ENCODE measurements at places on chromosomes 1 and 21. TPM values are rescaled to one million over a fixed set of nuclear protein-coding genes. Genes with fewer than 3 reads are reported as not detected.

GRCh38 chr1:117045644-117046043 is 14.5 kb upstream of the TTF2 start:
- H3K4me1 ChIP-seq: no peaks in the 10 kb centered on the region
- no peak overlapping the region for H3K27ac ChIP-seq
- H3K4me3 ChIP-seq: no peak overlapping the region
- H3K27me3 ChIP-seq: peaks cover 3% of the 10 kb centered on the region

DNA sequence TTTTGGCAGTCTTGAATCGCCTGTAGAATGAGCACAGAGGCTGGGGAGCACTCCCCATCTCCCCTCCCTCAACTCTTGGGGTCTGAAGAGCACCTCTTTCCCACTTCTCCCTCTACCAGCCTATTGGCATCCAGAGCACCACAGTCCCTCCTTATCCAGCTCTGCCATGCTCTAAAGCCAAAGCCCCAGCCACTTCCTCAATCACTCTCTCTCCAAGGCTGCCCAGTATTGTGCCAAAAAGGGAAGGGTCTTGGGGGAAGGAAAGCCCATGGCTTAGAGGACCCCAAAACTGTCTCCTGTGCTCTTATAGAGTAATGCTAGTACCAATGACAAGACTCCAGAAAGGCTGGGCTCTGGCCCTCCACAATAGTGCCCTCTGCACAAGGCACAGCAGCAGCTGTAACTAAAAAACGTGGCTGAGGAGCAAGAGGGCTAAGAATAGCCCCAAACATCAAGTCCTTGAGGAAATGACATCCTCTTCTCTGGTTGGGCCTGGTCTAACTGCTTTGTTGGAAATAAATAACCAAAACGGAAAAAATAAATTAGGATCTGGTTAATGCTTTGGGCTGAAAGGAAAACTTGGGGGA is 28.4 kb downstream of the SLC27A3 start:
- no peaks in the 10 kb centered on the region for H3K27me3 ChIP-seq
- peaks cover 11% of the 10 kb centered on the region for H3K36me3 ChIP-seq
- peaks cover 10% of the 10 kb centered on the region for H3K4me1 ChIP-seq
- no peak overlapping the region for H3K4me3 ChIP-seq

GRCh38 chr1:62917314-62917713 is 133.4 kb downstream of the ATG4C start:
- no peaks in the 10 kb centered on the region for H3K36me3 ChIP-seq
- no peak overlapping the region for H3K27ac ChIP-seq
- no peak for DNase-seq
- no peaks in the 10 kb centered on the region for H3K4me1 ChIP-seq
- no peak overlapping the region for H3K4me3 ChIP-seq

- H3K27ac ChIP-seq: no peak overlapping the region
- no peaks in the 10 kb centered on the region for H3K4me1 ChIP-seq
- peaks cover 5% of the 10 kb centered on the region for H3K27me3 ChIP-seq
- no peak overlapping the region for H3K4me3 ChIP-seq
- no peak for DNase-seq
These were observed 22.7 kb downstream of the MAB21L3 start for GRCh38 chr1:116133696-116134475.

GRCh38 chr1:200369706-200370105 is 40.1 kb downstream of the ZNF281 start:
- H3K4me3 ChIP-seq: no peak overlapping the region
- no peaks in the 10 kb centered on the region for H3K27me3 ChIP-seq
- H3K36me3 ChIP-seq: peaks cover 4% of the 10 kb centered on the region
- no peak overlapping the region for H3K27ac ChIP-seq
- DNase-seq: no peak

- no peak overlapping the region for H3K27ac ChIP-seq
- no peaks in the 10 kb centered on the region for H3K27me3 ChIP-seq
- DNase-seq: peak; percentile 83
- no peak overlapping the region for H3K4me3 ChIP-seq
- no peaks in the 10 kb centered on the region for H3K36me3 ChIP-seq
- H3K4me1 ChIP-seq: peaks cover 8% of the 10 kb centered on the region
These were observed 45.6 kb downstream of the GLIS1 start for GRCh38 chr1:53693339-53693738.

The DYRK3 gene
- 54.8 TPM for total RNA-seq

DNA sequence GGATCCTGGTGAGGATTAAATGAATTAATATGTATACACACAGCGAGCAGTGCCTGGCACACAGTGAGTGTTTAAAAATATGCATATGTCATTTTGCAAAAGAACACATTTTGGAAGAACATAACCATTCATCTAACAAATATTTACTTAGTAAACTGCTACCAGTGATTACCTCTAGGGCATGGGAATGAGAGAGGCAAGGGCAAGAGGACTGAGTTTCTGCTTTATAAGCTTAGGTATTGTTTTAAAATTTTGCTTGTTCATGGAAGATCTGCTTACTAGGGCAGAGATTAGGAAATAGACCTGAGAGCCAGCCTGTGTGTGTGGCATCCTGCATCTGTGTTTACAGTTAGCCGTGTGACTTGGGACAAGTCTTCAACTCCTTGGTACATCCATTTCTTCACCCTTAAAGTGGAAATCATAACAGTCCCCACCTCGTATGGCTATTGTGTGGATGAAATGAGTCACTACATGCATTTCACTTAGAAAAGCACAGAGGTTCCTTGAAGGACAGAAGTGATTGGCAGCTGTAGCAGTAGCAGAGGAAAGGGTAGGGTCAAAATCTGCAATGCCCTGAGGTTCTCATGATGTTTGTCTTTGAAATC is 198.5 kb upstream of the FMN2 start:
- H3K4me1 ChIP-seq: no peaks in the 10 kb centered on the region
- DNase-seq: no peak
- H3K27ac ChIP-seq: no peak overlapping the region
- no peaks in the 10 kb centered on the region for H3K36me3 ChIP-seq
- H3K4me3 ChIP-seq: no peak overlapping the region
- peaks cover 6% of the 10 kb centered on the region for H3K27me3 ChIP-seq

DNA sequence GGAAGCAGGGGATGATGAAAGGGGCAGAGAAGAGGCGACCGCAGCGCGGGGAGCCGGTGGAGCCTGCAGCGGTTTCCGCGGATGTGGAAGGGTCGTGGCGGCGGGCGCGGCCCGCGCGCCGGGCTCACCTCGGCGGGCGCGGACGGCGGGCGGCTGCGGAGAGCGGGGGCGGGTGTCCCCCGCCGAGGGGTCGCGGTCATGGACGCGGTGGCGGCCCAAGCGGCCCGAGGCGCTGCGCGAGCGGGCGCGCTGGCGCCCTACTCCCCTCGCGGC is 572 bp downstream of the LPGAT1 start:
- H3K27ac ChIP-seq: peak overlapping the region; percentile 29
- peak overlapping the region; percentile 85 for H3K4me3 ChIP-seq
- DNase-seq: no peak
- no peaks in the 10 kb centered on the region for H3K36me3 ChIP-seq
- peaks cover 9% of the 10 kb centered on the region for H3K4me1 ChIP-seq

DNA sequence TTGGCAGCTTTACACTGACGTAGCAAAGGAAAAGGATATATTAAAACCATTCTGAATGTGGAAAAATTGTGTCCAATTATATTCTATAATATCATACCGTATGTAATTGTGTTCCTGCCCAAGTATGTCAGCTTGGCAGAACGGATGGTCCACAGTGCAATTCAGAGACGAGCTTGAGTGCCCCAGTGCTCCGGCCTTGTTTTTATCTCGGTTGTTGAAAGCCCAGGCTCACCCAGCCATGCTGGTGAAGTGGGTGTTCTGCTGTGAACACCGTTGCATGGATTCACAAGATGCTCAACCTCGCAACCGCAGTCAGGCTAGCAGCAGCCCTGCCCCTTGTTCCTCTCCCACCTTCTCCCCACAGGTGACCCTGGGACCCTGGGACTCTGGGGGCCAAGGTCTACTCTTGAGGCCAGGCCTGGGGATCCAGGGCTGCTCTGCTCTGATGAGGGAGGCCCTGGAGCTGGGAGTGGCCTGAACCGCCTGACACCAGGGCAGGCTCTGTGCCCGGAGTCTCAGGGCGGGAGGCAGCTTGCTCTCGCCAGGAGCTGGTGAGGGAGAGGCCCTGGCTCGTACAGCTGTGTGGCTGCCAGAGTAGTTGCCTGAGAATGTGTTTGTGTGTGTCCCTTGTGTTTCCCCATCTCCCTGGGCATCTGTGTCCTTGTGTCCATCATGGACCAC is 11.2 kb downstream of the PTPRF start:
- no peak overlapping the region for H3K27ac ChIP-seq
- no peaks in the 10 kb centered on the region for H3K27me3 ChIP-seq
- no peaks in the 10 kb centered on the region for H3K36me3 ChIP-seq
- DNase-seq: peak; percentile 90

- H3K4me1 ChIP-seq: no peaks in the 10 kb centered on the region
- H3K36me3 ChIP-seq: no peaks in the 10 kb centered on the region
- no peak overlapping the region for H3K4me3 ChIP-seq
- no peaks in the 10 kb centered on the region for H3K27me3 ChIP-seq
- H3K27ac ChIP-seq: no peak overlapping the region
- no peak for DNase-seq
These were observed 574.7 kb upstream of the PLXNA2 start for GRCh38 chr1:208818770-208819445.

DNA sequence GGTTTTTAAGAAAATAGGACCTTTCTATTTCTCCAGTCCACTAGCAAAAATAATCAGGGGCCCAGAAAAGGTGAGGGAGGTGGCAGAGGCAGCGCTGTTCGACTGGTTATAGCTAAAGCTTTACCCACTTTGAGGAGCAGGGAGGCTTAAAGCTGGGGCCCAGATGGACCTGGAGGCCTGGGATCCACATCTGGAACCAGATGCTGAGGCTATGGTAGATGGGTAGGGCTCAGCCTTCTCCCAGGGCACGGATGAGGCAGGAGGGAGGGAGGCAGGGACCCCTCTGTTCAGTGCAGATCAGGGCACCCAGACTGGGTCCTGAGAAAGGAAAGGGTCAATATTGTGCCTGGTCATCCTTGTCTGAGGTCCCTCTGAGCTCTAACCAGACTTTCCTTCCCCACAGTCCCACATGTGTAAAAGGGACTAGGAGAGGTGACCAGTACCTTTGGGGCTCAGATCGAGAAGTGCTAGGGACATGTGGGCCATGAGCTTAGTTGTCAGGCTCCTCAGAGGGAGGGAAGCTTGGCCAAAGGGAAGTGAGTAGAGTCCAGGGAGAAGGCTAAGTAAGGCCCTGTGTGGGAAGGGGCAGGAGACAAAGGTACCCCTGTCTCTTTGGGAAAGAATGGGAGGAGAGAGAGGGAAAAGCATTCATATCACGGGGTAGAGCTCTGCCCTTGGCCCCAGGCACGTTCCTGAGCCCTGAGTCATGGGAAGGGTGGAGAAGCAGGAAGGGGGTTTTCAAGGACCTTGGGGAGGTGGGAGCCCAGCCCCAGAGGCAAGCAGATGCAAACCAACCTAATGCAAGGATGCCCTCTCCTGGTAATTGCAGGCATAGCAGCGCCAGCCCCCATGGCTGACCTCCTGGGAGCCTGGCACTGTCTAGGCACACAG is 15.4 kb downstream of the LMNA start:
- DNase-seq: peak; percentile 98
- H3K4me1 ChIP-seq: peaks cover 53% of the 10 kb centered on the region
- no peaks in the 10 kb centered on the region for H3K27me3 ChIP-seq
- peak overlapping the region; percentile 100 for H3K27ac ChIP-seq
- peaks cover 47% of the 10 kb centered on the region for H3K36me3 ChIP-seq

DNA sequence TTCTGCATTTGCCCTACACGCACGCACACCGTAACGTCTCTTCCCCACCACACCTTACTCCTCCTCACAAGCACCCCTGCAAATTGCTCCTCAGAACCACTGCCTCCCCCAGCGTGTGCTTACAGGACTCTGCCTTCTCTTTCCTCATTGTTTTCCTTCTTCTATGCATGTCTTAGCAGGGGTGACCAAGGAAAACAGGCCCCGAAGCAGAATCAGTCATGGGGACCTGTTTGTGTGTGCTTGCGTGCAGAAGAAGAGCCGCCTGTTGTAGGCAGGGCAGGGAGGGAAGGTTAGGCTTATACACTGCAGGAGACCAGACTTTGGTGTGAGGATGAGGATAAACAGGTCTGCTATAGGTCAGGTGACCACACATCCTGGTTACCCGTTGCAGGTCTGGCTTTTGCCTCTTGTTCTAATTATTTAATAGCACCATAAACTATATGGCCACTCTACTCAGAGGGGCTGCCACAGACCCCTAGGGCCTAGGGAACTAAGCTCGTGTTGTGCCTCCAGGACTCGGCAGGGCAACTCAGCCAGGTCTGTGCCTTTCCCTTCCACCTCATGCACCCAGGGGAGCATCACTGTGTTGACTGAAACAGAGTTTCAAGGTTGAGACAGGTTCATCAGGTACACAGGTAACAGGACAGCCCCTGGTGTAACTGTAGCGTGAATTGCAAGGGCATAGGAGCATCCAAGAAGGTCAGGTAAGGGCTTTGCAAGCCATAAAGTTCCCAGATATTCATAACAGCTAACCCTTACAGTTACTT is 60.8 kb upstream of the EPS8L3 start:
- H3K27me3 ChIP-seq: no peaks in the 10 kb centered on the region
- H3K4me1 ChIP-seq: peaks cover 82% of the 10 kb centered on the region
- DNase-seq: no peak
- peak overlapping the region; percentile 94 for H3K27ac ChIP-seq

GRCh38 chr1:14242870-14243269 is 355.6 kb upstream of the KAZN start:
- DNase-seq: no peak
- H3K4me1 ChIP-seq: no peaks in the 10 kb centered on the region
- H3K4me3 ChIP-seq: no peak overlapping the region
- H3K27ac ChIP-seq: no peak overlapping the region

GRCh38 chr1:41977326-41977725 is 58.6 kb upstream of the HIVEP3 start:
- no peak overlapping the region for H3K4me3 ChIP-seq
- H3K36me3 ChIP-seq: no peaks in the 10 kb centered on the region
- no peak overlapping the region for H3K27ac ChIP-seq

DNA sequence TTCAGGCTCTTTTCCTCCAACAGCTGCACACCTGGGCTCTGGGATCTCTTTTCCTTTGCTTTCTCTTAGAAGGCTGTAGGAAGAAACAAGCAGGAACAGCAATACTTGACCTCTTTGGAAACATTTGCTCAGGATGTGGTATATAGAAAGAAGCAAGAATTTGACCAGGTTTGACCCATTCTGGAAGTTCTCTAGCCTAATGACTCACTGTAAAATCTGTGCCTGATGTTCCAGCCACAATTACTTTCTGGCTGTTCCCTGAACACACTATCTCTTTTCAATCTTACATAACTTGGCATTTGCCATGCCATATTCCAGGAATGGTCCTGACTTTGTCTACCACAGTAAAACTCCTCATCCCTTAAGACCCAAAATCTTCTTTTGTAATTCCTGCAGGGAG is 419.9 kb upstream of the DAB1 start:
- H3K4me3 ChIP-seq: no peak overlapping the region
- H3K4me1 ChIP-seq: no peaks in the 10 kb centered on the region
- H3K27me3 ChIP-seq: no peaks in the 10 kb centered on the region
- H3K27ac ChIP-seq: no peak overlapping the region
- no peak for DNase-seq

DNA sequence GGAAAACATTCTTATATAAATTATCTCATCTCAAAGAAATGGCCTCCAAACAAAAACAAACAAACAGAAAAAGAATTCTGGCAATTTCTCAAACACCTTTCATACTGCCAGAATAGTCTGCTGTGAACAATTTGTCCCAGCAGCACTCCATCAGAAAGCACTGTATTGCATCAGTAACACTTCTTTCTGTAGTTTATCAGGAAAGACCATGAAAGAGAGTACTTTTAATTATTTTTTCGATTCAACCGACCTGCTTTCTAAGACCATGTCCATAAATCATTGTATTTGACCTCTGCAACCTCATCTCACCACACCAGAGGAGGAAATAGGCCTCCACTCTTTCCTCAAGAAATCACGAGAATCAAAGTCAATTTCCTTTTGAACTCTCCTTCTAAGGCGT is 1579.9 kb downstream of the MRPL39 start:
- no peaks in the 10 kb centered on the region for H3K36me3 ChIP-seq
- no peak overlapping the region for H3K4me3 ChIP-seq
- H3K27me3 ChIP-seq: no peaks in the 10 kb centered on the region
- H3K4me1 ChIP-seq: no peaks in the 10 kb centered on the region
- no peak overlapping the region for H3K27ac ChIP-seq

- no peaks in the 10 kb centered on the region for H3K27me3 ChIP-seq
- H3K4me1 ChIP-seq: peaks cover 4% of the 10 kb centered on the region
These were observed 197.7 kb downstream of the SMYD3 start for GRCh38 chr1:246309247-246309884.
